ENCODE measurements at places on chromosomes 1 and 21.

- DNase-seq = peak; percentile 89
Observed at GRCh38 chr1:19504796-19505692, 19.7 kb upstream of the CAPZB start.

DNA sequence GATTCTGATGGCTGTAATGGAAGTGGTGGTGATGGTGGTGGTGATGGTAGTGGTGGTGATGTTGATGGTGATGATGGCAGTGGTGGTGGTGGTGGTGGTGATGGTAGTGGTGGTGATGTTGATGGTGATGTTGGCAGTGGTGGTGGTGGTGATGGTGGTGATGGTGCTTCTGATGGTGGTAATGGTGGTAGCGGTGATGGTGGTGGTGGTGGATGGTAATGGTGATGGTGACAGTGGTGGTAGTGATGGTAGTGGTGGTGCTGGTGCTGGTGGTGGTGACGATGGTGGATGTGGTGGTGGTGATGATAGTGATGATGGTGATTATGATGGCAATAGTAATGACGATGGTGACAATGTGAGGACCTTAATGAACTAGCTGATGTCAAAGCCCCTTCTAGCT is 35.6 kb upstream of the LRRC3 start:
- DNase-seq = no peak

- DNase-seq = no peak
Observed at GRCh38 chr1:202207292-202207691, 13.7 kb downstream of the LGR6 start.

- DNase-seq = no peak
Observed at GRCh38 chr1:176149939-176150807, 56.9 kb downstream of the COP1 start.

DNA sequence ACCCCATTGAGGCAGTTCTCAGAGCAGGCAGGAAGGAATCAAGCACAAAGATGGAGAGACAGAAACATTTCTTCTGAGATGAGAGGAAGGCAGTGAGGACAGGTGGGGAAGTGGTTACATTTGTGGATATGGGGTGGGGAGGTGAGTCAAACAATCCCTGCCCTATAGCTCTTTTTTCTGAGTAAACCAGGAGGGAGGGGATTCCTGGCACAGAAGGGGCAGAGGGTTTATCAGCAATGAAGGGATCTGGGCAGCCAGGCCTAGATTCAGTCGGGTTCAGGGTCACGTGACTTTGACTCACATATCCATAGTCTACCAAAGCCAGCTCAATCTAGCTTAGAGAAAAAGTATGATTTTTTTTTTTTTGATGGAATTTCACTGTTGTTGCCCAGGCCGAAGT is 15.7 kb upstream of the PHC2 start:
- no peak for DNase-seq

GRCh38 chr1:85289848-85290335 is 13.5 kb upstream of the BCL10 start:
- no peak for DNase-seq

DNA sequence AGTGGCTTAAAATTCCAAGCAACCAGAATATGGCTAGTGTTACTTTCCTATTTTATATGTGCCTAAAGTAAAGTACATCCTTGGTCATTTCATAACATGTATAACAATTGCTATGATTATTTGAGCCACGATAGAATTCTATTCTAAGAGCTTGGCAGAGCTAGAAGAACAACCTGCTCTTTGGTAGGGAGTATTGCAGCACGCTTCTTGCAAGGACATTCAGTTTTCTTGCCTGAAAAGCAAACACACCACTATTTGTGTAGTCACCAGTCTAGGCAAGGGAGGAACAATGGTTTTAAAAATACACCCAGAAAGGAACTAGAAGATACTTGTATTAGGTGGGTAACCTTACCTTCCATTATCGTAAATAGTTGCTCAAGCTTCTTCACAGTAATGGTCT is 51.5 kb downstream of the CNST start:
- no peak for DNase-seq

DNA sequence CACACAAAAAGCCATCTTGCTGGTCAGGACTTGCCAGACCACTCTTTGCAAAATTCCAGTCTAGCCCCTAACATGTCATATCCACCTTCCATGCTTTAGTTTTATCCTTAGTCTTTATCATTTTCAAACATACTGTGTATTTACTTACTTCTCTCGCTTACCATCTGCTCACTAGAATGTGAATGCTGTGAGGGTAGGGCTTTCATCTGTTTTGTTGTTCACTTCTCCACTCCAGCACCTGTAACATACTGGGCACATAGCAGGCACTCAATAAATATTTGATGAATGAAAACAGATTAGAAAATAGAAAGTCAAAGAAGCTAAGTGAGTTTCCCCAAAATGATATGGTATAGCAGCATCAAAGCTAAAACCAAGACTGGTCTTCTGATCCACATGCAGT is 79.9 kb downstream of the OLFML2B start:
- DNase-seq = no peak
